ENCODE measurements at places on chromosomes 12 and 14. TPM values are rescaled to one million over a fixed set of nuclear protein-coding genes. Genes with fewer than 3 reads are reported as not detected.

GRCh38 chr14:28059254-28059653 lies 707.3 kb upstream of the FOXG1 start:
- no peaks in the 10 kb centered on the region for H3K36me3 ChIP-seq
- no peak for DNase-seq
- H3K27me3 ChIP-seq: no peaks in the 10 kb centered on the region
- no peaks in the 10 kb centered on the region for H3K4me1 ChIP-seq

The FITM1 gene
- total RNA-seq: not detected

The AICDA gene
- total RNA-seq: not detected

DNA sequence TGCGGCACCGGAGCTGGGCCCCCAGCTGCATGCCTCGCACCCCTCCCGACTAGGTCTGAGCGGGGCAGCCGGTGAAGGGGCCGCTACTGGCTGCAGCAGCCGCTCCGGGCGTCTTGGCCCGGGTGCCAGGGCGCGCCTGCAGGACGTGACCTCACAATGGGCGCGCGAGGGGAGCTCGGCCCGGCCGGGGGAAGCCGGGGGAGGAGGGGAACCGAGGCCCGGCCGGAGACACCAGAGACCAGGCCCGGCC lies 353 bp downstream of the BAG5 start:
- peak overlapping the region; percentile 90 for H3K27ac ChIP-seq
- peaks cover 66% of the 10 kb centered on the region for H3K4me1 ChIP-seq
- DNase-seq: no peak
- peak overlapping the region; percentile 81 for H3K4me3 ChIP-seq
- peaks cover 30% of the 10 kb centered on the region for H3K36me3 ChIP-seq

The MYH7 gene
- 0.02 TPM for total RNA-seq

Data from activated CD4-positive, alpha-beta memory T cell treated with anti-CD3 and anti-CD28 coated beads for 36 hours (primary cell).